ENCODE measurements at places on chromosomes 16 and 17.
A peak's percentile ranks its signal among the peaks of the same experiment; 100 is the strongest.

DNA sequence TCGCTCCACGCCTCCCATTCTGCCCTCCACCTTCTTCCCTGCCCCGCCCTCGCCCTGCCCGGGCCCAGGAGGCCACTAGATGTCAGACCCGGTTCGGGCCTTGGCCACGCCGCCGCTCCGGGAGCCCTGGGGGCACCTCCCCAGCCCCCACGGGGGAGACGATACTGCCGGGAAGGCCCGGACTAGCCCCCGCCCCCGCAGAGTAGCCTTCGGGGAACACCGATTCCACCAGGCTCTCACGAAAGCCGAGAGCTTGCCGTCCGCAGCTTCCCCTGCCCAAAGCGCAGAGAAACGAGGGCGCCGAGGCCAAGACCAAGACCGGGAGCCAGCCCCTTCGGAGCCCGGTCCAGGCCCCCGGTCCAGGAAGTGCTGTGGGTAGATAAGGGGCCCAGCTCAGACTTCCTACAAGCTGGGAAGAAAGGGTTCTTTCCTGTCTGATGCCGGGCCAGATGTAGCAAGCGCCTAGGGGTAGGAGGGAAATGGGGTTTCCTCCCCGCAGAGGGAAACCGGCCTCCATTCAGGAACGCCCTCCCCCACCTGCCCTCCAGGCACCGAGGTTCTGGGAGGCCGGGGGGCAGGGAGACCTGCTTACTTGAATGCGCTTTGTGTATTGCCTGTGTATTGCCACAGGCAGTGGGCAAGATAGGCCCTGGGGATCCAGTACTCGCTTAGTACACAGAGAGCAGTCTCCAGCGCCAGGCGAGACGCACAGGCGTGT is 806 bp upstream of the CYB561 start:
- peak; percentile 56 for DNase-seq

DNA sequence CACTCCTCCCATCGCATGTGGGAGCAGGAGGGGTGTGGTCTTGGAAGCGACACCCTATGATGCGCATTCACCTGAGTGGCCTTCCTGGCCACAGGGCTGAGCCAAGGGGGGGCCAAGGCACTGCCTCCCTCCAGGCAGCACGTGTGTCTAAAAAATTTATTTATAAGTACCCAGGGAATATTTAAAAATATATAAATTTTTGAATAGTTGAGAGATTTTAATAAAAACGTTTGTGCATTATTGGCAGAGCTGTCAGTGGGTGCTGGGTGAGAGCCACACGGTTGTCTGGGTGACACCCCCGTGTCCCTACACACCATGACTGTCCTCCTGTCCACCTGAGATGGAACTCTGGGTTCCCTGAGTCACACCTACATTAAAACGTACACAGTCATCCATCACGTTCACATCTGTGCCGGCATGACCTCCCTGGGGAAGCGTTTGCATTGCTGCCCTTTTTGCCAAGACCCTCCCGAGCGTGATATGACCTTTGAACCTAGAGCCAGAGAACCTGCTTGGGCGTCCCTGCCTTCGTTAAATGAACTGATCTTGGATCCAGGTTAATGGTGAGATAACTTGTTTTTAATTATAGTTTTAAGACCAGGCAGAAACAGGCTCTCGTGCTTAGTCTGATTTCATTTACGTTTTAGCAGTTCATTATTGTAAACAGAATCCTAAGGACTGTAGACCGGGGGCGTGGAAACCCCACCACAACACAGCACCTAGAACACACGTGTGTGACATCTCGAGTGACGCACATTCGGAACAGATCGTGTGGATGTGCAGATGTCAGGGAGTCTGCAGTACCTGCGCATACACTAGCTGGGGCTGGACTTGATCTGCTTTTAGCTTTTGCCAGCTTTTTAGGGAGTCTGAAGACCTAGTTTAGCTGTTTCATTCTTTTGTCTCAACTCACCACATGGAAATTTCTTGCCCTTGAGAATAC is 192.8 kb upstream of the CHMP6 start:
- DNase-seq, result no peak

GRCh38 chr16:88792668-88793250 is 7.7 kb upstream of the PIEZO1 start:
- DNase-seq, result no peak

- DNase-seq, result no peak
Measured at GRCh38 chr16:19517424-19518089, 4.3 kb downstream of the GDE1 start.
